Esophagus (tissue), 2 donors: ENCODE measurements at places on chromosomes 6 and 20. TPM values are rescaled to one million over a fixed set of nuclear protein-coding genes. Genes with fewer than 3 reads are reported as not detected.

Gene SCRT2
- not detected for polyA plus RNA-seq

Gene SLC12A5
- polyA plus RNA-seq: 0.77 TPM

Gene RSPH4A
- 0.08 TPM for polyA plus RNA-seq

Gene OLIG3
- polyA plus RNA-seq: 0.02 TPM

Gene SLC4A11
- 11.5 TPM for polyA plus RNA-seq

Gene UNC5CL
- 1.1 TPM for polyA plus RNA-seq

Gene BPIFB2
- 0.85 TPM for polyA plus RNA-seq

Gene ANGPT4
- polyA plus RNA-seq: 0.08 TPM
